ENCODE measurements at places on chromosomes 7 and 10.

- DNase-seq, result no peak
Observed at GRCh38 chr7:108307194-108307593, 149.0 kb downstream of the NRCAM start.

DNA sequence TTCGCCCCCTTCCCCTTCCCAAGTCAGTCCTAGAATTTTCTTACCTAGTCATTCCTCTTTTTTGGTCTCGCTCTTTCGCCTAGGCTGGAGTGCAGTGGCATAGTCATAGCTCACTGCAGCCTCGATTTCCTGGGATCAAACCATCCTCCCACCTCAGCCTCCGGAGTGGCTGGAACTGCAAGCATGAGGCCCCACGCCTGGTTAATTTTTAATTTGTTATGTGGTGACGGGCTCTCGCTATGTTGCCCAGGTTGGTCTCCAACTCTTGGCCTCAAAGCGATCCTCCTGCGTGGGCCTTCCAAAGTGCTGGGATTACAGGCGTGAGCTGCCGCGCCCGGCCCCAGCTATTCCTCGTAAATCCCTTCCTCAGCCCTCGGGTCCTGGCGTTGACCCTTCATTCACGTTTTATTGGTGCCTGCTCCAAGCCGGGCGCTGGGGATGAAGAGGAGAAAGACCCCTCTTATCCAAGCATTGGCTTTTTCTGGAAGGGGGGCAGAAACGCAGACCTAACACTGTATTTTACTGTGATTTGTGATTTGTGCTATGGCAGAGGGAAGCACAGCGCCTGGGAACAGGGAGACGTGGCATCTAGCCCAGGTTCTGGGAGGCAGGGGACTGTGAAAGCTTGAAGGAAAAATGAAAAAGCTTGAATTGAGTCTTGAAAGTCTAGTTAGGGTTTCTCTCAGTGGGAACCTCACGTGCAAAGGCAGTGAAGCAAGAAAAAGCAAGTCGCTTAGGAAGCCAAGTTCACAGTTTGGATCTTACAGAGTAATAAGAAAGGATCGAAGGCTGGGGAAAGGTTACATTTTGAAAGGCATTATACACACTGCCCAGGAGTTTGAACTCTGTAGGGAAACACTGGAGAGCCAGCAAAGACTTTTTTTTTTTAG, 516 bp downstream of the ZNHIT1 start:
- DNase-seq, result no peak

GRCh38 chr7:39911167-39911566, 38.9 kb upstream of the CDK13 start:
- DNase-seq, result no peak

DNA sequence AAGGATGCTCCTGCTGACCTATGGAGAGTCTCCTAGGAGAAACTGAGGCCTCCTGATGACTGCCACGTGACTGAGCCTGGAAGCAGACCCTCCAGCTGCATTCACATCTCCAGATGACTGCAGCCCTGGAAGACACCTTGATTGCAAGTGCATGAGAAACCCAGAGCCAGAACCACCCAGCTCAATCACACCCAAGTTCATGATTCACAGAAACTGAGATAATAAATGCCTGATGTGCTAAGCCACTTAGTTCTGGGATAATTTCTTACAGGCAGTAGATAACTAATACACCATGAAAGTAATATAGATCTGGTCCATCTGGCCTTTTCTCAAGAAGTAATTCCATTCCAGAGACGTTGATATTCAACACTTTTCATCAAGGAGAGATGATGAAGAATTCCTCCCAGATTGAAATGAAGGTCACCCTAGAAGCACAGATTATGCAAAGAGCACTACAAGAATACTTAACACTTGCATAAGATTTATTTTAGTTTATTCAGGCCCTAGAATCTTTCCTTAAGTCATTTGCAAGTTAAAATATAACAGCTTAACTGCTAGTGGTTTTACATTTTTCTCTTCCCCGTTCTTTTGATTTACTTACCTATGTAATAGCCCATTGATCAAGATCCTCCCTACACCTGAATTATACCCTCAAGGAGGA, 208.2 kb upstream of the INHBA start:
- DNase-seq, result no peak

DNA sequence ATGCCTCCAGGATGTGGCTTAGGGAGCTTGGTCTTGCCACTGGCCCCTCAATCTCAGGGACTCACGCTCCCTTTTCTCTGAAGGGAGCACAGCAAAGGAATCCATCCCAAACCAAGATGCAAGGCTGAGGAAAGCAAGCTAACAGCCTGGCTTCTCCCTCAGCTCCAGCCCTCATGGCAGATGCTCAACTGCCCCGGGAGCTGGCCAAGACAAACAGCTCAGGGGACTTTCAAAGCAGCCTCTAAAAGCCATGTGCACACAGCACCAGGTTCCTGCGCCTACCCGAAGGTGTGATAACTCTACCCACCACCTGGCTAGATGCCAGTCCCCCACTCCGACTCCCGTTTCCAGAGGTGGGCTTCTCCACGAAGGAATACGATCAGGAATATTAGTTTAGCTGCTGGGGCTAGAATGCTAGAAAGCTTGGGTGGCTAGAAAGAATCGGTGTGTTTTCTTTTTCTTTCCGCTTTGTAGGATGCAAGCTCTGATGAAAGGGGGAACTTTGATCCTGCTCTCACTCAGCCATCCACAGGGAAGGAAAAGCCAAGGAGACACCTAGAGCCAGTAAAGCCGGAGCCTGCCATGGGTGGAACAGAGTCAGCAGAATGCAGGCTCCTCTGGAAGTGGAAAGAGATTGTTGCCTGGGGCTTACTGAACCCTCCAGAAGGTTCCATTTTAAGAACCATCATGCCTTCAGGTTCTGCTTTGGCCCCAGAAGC, 89.0 kb upstream of the FGFR2 start:
- no peak for DNase-seq

DNA sequence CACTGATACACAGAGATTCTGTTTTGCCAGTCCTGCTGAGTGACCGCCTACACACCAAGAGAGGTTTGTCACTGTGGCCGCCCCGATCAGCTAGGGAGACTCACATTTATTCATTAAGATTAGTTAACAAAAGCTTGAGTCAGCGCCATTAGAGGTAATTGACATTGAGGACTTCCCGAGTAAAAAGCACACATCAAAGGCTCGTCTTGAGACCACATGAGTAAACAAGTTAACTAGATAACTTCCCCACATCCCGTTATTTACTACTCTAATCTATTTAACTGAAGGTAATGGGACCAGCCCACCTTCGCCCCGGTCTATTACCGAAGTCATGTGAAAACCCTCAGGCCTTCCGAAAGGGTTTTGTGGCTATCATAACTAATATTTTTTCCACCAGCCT, 23.0 kb downstream of the SRRM3 start:
- DNase-seq, result no peak

GRCh38 chr7:95089414-95090315, 182.3 kb downstream of the PPP1R9A start:
- DNase-seq, result no peak

DNA sequence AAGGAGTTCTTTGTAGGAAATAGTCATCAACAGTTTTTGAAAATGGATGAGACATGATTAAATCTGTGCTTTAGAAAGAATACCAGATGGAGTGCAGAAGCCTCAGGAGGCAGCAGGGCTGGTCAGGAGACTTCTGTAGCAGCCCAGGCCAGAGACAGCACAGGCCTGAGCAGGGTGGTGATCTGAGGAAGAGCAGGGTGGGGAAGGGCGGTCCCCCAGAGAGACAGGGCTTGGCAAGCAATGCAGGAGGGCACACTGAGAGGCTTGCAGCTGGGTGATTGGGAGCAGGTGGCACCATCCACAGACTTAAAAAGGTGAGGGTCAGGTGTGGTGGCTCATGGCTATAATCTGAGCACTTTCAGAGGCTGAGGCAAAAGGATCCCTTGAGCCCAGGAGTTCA, 4.3 kb upstream of the SMKR1 start:
- no peak for DNase-seq

GRCh38 chr7:101315336-101315735, 6.3 kb downstream of the IFT22 start:
- peak; percentile 27 for DNase-seq

DNA sequence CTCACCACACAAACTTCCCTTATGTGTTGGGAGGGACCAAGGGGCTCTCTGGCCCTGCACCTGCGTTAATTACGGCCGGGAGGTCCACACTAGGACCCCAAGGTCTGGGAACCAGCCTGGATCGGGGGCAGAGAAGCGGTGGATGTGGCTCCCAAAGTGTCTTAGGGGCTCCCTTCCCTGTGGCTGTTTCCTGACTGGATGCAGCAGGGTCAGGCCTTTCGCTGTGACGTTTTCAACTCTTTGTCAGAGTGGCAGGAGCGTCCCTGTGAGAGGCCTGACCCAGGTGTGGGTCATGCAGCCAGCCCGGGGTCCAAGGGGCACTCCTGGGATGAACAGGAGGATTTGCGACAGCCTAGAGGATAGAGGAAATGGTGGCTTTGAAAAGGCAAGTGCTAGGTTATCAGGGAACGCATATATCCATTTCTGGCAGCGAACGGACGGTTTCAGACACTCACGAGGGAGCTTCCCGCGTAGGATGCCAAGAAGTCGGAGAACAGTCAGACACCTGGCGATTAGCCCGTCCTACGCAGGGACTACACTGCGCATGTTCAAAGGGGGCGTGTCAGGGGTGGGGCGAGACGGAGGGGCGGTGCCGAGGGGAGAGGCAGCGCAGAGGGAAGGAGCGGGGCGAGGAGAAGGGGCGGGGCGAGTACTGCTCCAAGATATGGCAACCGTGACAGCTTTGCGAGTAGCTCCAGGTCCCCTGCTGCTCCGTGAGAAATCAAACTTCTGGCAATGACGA, 46.2 kb upstream of the ZNF716 start:
- DNase-seq, result no peak

- DNase-seq, result no peak
Observed at GRCh38 chr7:157938211-157938610, 601.4 kb downstream of the DNAJB6 start.

GRCh38 chr7:159042581-159043101, 102.0 kb downstream of the VIPR2 start:
- DNase-seq, result no peak

- DNase-seq, result no peak
Observed at GRCh38 chr10:92897916-92898315, 49.6 kb downstream of the EXOC6 start.

DNA sequence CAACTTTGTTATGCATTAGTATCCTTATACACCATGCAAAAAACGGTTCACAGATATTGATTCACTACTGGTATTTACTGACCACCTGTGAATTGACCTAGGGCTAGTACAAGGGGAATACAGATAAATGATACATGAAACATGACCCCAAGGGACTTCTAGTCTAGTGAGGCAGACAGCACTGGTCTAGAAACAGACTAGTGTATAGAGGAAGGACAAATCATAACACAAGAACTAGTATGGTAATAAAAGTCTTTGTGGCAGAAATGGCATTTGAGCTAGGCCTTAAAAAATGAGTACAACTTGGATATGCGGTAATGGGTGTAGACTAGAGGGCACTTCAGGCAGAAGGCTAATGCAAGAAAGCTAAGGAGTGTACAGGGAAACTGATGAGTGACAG, 86.6 kb downstream of the SLC25A13 start:
- DNase-seq, result no peak

DNA sequence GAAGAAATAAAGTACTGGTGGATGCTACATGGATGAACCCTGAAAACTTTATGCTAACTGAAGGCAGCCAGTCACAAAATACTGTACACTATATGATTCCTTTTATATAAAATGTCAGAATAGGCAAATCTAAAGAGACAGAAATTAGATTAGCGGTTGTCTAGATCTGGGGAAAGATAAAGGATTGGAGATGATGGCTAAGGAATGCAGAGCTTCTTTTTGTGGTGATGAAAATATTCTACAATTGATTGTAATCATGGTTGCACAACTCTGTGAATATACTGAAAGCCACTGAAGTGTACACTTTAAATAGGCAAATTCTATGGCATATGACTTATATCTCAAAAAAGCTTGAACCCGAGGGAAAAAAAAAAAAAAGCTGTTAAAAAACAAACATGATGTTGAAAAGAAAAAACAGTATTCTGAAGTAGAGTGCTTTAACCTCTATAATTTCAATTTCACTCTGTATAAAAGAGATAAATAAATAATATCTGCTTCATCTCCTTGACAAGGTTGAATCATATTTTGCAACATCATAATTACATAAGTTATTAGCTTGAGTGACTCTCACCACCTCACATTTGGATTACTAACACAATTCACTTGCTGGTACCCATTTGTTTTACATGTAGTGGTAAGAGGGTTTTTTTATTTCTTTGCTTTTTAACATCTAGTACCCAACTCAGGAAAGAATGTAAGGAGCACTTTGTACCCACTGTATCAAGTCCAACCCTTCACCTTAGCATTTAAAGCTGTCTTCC, 2.8 kb upstream of the GNAI1 start:
- DNase-seq, result no peak

GRCh38 chr7:128878226-128879105, 15.8 kb downstream of the ATP6V1F start:
- no peak for DNase-seq

DNA sequence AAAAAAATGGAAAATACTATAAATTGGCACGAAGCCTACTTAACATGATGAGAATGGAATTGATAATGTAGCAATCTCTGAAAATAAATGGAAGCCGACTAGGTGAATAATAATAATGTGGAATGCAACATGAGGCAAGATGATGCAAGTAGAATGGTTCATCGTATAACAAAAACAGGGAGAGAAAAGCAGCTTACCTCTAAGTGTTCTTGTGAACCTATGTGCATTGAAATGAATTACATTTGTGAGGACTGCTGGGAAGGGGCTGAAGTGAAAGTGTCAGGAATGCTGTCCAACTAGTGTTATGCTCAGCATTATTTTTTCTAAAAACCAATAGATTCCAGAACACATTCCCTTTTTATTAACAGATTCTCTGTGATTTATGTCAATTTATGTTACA, 440.6 kb upstream of the LRRN3 start:
- DNase-seq, result no peak

GRCh38 chr10:124732931-124733570, 11.1 kb downstream of the FAM53B start:
- no peak for DNase-seq

DNA sequence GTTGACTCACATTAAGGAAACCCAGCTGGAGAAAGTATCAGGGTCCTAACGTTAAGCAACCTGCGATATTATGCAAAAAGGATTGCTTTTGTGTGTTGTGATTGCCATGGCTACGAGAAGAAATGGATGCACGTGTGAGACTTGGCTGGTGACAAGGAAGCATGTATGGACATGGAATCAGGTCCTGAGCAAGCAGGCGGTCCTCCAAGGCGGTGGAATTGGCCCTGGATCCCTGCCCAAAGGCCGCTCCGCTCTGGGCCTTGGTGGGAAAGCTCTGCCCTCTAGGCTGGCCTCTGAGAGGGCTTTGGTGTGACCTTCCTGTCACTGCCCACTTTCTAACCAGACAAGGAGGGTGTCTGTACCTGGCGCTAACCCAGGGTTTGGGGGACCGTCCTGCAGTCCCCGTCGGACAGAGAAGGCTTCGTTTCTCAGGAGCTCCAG, 192.1 kb downstream of the EBF3 start:
- no peak for DNase-seq

GRCh38 chr10:88080213-88080612, 216.8 kb downstream of the PTEN start:
- DNase-seq, result no peak

DNA sequence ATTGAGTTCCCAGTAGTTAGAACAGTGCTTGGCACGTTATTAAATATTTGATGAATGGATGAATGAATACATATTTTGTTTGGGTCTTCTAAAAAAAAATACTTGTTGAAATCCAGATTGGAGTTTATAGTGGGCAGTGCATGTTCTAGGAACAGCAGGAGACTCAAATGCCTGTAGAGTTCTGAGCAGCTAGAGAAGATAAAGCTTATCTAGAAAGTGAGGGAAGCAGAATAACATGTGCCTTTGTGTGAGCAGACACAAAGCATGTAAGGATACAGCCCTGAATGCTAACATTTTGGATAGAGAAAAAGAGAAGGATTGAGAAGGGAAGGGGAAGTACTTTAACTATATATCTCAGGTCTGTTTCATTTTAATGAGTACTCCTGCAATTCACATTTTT, 71.9 kb downstream of the SRI start:
- DNase-seq, result no peak

All from activated CD8-positive, alpha-beta memory T cell treated with anti-CD3 and anti-CD28 coated beads for 1 hour (primary cell).